K562 (cell line): ENCODE measurements at places on chromosomes 6 and 20. TPM values are rescaled to one million over a fixed set of nuclear protein-coding genes. Genes with fewer than 3 reads are reported as not detected.

DNA sequence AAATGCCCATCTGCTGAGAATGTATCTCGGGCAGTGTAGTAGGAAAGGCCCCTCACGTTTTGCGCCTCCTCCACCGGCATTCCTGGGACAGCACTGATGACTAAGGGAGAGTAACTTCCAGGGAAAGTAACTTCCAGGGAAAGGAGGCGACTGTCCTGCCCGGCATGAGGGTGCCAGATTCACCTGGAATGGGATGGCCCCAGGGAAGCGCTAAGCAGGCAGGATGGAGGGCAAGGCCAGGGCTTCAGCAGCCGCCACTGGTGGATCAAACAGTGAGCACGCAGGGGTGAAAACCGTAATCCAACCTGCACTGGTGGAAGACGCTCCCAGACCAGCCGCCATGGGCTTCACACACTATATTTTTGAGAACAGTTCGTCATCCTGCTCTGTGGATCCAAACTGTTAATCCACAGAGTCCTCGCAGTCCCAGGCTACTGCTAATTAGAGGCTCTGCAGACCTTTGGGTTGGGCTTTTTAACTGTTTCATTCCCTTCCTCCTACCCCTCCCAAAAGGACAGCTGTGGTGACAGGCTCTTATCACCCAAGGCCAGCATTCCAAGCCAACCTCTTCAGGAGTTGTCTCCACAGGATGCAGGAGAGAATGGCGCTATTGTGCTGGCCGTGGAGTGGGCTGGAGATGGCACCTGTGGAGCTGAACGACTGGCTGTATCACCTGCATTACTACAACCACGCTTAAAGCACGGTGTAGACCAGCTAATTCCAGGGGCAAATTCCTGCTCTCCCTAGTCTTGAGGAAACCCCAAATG, 178.9 kb downstream of the DLL1 start:
- DNase-seq, result no peak

GRCh38 chr20:51562027-51562331, 19.5 kb upstream of the NFATC2 start:
- DNase-seq, result no peak

DNA sequence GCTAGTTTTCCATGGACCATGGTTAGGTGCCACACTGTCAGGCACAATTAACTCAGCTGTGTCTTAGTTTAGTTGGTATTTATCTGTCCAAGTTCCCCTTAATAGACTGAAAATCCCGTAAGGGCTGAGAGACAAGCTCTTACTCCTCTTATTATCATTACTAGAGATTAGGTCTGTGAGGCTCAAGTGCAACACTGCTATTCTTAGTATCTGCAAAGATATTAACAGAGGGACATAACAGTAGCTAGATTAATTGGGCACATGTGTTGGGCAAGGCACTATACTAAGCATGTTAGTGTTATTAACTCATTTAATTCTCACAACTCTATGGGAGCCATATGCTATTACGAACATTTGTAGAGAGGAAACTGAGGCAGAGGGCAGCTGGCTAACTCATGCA, 137.3 kb downstream of the VEGFA start:
- no peak for DNase-seq

- no peak for DNase-seq
Measured at GRCh38 chr6:19635728-19636127, 201.4 kb upstream of the ID4 start.

- DNase-seq, result no peak
Measured at GRCh38 chr6:149182262-149182661, 135.2 kb upstream of the TAB2 start.

- no peak for DNase-seq
Measured at GRCh38 chr20:46332373-46333160, 24.3 kb upstream of the CDH22 start.

DNA sequence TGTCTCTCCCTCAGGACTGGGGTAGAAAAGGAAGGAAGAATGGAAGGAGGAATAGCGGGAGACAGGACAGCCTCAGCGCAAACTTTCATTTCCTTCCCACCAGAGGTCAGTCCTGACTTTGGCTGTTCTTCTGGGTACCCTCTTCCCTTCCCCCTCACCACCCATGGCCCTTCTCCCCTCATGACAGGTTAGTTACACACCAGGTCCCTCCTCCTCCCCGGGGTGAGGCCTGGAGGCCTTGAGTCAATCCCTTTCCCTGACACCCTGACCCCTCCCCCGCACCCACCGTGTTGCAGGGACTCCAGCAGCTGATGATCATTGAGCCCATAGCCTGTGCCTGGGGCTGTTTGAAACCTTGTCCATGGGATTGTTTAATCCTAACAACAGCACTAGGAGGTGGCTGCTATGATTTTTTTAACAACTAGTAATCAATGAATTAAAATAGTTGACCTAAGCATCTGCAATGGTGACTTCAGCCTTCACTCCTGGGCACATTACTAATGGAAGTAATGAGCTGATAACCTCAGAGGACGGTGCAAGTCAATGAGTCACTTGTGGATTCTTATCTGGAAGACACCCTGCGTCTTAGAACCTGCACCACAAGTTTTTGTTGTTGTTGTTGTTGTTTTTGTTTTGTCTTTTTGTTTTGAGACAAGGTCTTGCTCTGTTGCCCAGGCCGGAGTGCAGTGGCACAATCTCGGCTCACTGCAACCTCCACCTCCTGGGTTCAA, 46.6 kb upstream of the CCDC167 start:
- peak; percentile 29 for DNase-seq

GRCh38 chr6:16162003-16162402, 33.1 kb downstream of the MYLIP start:
- DNase-seq, result no peak

- no peak for DNase-seq
Measured at GRCh38 chr20:38275815-38276550, 15.4 kb upstream of the KIAA1755 start.

- DNase-seq, result peak; percentile 40
Measured at GRCh38 chr6:24283043-24283985, 74.5 kb downstream of the DCDC2 start.

DNA sequence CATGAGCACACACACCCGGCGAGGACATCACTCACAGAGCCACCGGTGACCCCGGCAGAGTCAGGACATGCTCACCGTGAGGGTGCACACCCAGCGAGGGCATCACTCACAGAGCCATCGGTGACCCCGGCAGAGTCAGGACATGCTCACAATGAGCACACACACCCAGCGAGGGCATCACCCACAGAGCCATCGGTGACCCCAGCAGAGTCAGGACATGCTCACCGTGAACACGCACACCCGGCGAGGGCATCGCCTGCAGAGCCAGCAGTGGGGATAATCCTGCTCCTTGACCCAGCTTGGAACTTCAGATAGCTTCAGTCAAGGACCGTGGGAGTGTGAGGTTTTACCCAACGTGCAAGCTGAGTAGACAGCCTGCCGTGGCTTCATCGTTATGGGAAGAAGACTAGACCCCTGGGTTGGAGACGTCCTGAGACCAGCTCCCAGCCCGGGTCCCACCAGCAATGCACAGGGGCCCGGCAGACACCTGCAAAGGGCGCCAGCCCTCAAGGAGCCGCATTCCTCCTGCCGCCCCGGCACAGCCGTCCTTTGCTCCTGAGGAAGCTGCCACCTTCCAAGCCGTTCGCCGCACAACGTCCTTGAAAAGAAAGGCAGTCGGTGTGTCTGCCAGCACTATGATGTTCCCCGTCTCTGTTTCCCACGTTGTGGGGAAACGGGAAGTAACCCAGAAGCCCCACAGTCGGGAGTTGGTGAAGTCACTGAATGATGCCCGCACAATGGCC, 192.3 kb downstream of the DLL1 start:
- no peak for DNase-seq

The SIRPG gene
- total RNA-seq, result not detected in 2 replicates

The TOX2 gene
- total RNA-seq, result not detected in 2 replicates

The FAM83C gene
- total RNA-seq, result not detected in 2 replicates

The CPXM1 gene
- 0.47 and 0.49 TPM in 2 replicates for total RNA-seq

The TAAR8 gene
- not detected in 2 replicates for total RNA-seq
